ENCODE measurements at places on chromosomes 12 and 14.
A peak's percentile ranks its signal among the peaks of the same experiment; 100 is the strongest.

DNA sequence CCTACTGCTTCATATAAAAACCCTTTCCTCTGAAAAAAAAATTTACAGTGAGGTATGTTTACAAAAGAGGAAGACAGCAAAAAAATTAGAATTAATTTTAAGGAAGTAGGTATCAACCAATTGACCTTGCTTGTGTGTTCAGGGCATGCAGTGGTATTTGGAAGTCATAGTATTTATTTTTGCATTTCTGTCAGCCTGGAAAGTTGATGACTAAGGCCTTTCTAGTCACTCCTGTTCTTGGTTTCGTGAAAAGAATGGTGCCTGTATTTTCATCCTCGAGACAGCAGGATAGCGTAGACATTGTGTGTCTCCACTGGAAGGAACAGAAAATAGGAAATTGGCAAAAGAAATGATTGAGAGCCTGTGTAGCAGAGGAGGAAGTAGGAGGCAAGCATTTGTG, 24.5 kb downstream of the SLC16A7 start:
- no peak for DNase-seq

GRCh38 chr14:87043667-87044200, 949.2 kb downstream of the GALC start:
- no peak for DNase-seq

DNA sequence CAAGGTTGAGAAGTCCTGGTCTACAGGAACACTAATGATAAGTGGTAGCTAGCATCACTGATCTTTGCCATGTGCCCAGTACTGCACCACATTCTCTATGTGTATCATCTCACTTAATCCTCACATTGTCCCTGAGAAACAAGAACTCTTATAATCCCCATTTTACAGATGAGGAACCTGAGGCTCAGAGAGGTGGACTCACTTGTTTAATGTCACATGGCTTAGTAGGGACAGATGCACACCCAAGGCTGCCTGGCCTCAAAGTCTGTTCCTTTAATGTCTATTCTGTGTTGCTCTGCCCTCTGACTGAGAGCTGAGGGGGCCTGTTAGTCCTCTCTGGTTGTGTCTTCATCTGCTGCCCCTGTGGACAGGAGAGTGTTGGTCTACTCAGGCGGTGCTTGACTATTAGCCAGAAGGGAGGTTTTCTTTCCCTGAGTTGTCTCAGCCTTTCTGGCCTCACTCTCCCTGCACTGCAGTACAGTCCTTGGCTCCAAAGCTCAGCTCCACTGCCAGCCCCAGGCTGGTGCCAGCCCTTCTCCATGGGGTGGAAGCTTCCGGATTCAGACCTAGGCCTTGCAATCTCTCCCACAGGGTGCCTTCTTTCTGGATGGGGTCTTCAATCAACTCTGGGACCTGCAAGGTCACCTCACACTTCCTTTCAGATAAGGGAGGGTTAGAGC, 4.9 kb upstream of the DYNLL1 start:
- no peak for DNase-seq

GRCh38 chr12:122250047-122250446, 16.2 kb downstream of the VPS33A start:
- no peak for DNase-seq

DNA sequence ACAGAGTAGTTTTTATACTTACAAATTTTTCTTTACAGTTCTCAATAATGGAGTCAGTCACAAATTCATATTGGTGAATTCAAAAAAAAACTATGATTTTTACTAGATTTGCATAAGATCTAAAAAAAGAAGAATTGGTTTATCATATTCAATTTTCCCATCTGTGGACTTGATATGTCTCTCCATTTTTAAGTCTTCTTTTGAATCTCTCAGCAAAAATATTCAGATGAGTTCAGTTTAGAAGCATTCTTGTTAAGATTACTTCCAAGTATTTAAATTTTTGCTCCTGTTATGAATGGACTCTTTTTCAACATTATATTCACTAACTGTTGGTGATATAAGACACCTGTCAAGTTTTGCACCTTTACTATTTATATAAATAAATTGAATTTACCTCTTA, 360.6 kb upstream of the FLRT2 start:
- no peak for DNase-seq

DNA sequence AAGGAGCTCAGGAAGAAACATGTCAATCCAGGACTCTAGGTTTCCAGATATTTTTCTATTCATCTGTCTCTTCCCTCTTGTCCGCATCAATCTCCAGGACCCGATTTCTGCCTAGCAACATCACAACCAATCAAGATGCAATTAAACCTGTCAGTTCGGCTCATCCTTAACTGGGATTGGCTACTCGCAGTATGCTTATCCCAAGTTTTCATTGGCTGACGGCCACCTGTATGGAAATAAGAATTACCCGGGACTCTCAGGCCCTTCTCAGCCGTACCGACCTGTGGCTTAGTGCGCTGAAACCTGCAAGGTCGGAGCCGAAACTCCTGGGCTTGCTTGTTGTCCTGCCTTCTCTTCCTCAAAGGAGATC, 20.4 kb upstream of the ATP5MC2 start:
- peak; percentile 53 for DNase-seq

DNA sequence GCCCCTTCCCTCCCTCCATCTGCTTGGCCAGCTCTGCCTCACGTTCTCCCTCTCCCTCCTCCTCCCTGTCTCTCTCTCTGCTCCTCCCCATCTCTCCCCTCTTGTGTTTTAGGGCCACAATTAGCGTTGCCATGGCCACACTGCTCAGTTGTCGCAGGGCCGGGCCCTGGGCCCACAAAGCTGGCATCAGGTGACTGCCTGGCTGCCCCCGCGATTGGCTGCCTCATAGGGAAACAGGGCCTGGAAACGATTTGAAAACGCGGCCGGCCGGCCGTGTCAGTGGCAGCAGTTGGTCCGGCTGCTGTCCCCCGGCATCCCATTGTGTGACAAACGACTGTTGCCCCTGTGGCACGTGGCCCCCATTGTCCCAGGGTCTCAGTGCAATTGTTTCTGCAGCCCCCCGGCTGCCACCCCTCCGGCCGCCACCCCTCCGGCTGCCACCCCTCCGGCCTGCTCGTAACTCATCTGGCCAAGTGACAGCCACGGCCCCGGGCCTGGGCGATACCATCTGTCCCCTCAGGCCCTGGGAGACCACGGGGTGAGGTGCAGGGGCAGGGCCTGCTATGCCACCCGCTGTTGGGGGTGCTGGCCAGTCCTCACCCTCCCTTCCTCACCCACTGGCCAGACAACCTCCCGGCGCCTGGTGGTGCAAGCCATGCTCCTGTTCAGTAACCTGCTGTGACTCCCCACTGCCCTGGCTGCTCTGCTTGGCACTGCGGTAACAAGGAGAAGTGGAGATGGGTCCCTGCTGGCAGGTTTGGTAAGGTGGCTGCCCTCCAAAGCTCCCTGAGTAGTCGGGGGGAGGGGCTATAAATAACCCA, 17.4 kb downstream of the FOXN4 start:
- no peak for DNase-seq

- DNase-seq: no peak
These were observed 287.0 kb downstream of the DPF3 start for GRCh38 chr14:72606879-72607278.

- DNase-seq: no peak
These were observed 10.6 kb downstream of the BBS10 start for GRCh38 chr12:76337583-76337982.

DNA sequence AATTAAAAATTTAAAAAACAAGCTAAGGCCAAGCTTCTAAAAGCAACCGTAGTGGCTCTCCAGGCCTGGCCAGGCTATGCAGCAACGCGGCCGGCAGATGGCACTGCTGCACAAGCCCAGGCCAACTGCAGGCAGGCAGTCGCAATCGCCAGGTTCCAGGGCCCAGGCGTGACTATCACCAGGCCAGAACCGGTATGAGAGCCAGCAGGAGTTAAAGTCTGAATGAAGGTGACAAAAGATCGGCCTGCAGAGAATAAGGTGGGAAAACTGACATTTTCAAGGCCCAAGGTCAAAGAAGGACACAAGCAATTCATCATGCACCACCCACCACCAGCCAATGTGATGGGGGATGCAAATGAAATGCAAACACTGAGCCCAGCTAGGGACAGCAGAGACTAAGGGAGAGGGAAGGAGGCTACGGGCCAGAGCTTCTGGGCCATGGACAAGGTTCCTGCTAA, 43.6 kb upstream of the ANO2 start:
- DNase-seq: peak; percentile 79

- no peak for DNase-seq
These were observed 60.8 kb upstream of the CLMN start for GRCh38 chr14:95380350-95381042.

- DNase-seq: no peak
These were observed 4.3 kb upstream of the GPR19 start for GRCh38 chr12:12700254-12700653.

GRCh38 chr14:105733081-105734065, 207.0 kb downstream of the TMEM121 start:
- no peak for DNase-seq

DNA sequence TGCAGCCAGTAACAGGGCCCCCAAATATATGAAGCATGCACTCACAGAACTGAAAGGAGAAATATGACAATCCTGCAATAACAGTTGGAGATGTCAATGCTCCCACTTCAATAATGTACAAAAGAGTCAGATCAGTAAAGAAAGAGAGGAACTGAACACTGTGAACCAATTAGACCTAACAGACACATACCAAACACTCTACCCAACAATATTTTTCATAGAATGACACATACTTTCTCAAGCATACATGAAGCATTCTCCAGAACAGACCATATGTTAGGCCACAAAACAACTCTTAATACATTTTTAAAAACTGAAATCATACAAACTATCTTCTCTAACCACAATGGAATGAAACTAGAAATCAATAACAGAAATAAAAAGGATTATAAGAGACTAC, 80.2 kb downstream of the ELK3 start:
- no peak for DNase-seq

DNA sequence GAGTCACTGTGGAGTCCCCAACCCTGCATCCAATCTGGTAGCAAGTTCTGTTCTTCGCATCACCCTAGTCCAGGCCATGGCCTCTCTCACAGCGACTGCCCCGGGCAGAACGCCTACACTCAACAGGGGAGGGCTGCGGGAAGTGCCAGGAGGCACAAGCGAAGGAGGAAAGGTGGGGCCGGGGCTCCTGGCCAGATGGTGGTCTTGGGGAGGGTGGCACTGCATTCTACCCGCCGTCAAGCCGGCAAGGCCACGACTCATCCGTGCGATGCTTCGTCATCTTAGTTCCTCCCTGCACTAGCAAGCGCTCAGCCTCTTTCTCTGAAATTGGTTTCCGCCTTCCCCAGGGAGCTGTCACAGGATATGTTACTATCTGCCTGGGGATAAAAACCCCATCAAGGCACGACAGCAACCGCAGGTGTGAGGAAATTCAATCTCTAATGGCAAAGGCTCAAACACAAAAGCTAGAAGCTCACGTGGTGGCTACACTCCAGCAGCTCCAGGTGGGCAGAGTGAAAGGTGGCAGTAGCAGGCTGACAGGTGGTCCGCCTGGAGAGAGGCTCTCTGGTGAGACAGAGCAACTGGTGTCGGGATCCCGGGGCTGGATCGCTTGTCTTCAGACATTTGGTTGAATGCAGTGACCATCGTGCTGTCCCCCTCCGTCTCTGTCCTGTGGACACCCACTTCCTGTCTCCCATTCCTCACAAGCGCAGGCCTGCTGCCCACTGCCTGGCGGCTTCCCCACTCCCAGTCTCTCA, 34.1 kb downstream of the ACADS start:
- no peak for DNase-seq

DNA sequence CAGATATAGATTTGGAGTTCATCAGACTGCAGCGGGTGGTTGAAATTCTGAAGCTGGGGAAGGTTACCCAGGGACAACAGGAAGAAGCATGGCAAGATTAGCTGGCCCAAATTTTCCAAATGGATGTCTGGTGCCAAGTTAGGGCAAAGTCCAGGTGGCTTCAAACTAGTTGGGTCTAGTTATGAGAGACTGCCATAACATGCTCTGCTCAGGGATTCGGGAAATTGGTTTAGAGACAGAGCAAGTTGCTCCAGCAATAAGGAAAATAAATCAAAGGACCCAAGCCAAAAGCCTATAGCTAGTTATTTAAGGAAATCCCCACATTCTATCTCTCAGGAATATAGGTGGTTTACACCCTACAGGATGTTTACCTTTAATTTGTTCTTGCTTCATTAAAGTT, 125.7 kb upstream of the BTG1 start:
- no peak for DNase-seq

DNA sequence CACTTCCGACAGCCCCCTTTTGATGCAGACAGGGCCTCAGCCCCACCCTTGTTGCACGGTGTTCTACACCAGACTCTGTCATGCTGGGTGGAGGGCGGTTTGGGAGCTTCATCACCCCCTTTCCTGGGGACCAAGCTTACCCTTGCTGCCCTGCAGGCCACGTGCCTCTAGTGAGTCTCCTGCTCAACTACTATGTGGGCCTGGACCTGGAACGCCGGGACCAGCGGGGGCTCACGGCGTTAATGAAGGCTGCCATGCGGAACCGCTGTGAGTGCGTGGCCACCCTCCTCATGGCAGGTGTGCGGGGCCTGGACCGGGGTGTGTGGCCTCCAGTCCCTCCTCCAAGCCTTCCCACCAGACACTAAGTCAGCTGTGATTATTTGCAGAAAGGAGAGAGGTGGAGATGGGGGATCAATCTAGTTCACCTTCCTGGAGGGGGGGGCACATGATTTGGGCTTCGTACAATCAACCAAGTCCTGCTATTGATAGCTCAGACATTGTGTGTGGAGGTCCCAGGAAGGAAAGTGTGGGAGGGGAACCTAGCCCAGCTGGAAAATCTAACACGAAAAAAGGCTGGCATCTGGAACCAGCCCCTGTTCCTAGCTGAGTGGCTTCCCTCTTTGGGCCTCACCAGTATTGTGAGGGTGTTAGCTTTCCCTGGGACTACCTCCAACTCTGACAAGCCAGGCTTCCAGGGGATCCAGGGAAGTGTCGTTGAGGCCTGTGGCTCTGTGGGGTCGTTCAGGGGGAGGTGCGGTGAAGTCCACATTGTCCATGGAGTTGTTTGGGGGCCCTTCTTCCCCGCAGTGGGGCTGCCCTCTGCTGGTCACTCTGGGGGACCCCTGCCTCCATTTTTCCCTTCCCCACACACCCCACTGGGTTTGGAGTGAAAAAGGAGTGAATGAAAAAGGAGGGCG, 1.6 kb downstream of the ANKRD33 start:
- no peak for DNase-seq

- DNase-seq: no peak
These were observed 1.2 kb downstream of the KRT82 start for GRCh38 chr12:52404951-52405350.

- DNase-seq: no peak
These were observed at the start of gene LRTM2 for GRCh38 chr12:1820191-1820895. LRTM2 (plus strand) TSS chr12:1820565; CDS start chr12:1828149, 7,584 bp downstream.
